Kasumi-1 (cell line): ENCODE measurements at places on chromosomes 16 and 17.
A peak's percentile ranks its signal among the peaks of the same experiment; 100 is the strongest.

GRCh38 chr17:5194346-5194745 lies 2.7 kb upstream of the ZNF594 start:
- DNase-seq = no peak

DNA sequence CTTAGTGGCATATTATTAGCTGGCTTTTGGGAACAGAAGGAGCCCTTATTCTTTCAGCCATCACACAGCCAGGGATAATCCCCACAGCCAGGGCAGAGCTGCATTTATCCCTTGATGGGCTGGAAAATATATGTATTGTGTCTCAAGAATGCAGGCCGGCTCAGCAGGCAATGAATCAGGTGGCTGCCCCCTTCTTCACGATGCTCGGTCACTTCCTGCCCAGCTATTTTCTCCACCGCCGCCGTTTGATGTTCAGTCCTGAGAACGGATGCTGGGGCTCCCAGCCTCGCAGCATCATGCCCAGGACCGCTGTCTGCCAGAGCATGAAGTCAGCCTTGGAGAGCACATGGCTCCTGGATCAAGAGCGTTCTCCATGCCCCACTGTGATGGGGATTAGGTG lies 4.3 kb upstream of the MYH3 start:
- DNase-seq = no peak

DNA sequence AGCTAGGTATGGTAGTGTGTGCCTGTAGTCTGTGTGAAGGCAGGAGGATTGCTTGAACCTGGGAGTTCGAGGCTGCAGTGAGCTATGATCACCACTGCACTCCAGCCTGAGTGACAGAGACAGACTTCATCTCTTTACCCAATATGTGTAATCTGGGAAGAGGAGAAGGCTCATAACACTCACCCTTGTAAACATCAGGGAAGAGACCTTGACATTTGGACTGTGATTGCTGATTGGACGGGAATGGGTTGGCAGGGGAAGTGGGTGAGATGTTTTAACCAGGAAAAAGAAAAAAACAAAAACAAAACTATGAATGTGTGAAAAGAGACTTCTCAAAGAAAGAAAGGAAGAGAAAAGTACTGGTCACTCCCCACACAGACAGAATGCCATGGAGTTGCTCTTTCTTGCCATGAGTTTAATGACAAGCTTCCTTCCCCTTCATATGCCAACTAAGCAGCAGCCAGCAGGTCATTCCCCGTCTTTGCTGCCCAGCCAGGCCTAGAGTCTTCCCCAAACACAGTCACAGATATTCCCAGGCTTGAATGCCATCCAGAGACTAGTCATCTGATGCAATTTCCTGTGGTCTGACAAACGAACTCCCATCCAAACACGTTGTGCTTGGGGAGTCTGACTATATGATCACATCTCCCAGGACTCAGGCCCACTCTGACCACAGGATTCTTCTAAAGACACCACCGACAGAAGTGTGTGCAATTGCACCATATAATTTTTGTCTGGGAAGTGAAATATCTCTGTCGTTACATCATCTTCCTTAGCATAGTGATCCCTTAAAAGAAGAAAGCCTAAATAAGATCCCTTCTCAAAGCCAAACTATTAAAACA lies 3.6 kb upstream of the XAF1 start:
- peak; percentile 62 for DNase-seq

GRCh38 chr16:17013038-17013437 lies 457.7 kb downstream of the XYLT1 start:
- no peak for DNase-seq

- DNase-seq = no peak
These were observed 99.4 kb downstream of the CYLD start for GRCh38 chr16:50841081-50841886.

DNA sequence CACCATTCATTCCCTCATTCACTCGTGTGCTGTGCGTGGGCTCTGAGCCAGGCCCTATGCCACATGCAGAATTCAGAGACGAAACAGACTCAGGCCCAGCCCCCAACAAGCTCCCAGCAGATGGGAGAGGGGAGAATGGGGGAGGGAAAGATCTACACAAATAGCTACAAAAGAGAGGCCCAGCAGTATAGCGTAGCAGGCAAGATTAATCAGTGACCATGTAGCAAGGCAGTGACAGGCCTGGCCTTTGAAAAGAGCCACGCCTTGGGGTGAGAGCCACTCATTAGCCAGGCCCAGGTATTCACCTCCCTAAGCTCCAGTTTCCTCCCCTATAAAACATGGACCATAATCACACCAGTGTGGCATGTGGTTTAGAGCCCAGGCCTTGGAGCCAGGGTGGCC lies 16.4 kb upstream of the KRT19 start:
- DNase-seq = no peak

- no peak for DNase-seq
These were observed 16.4 kb downstream of the TELO2 start for GRCh38 chr16:1509307-1510221.

DNA sequence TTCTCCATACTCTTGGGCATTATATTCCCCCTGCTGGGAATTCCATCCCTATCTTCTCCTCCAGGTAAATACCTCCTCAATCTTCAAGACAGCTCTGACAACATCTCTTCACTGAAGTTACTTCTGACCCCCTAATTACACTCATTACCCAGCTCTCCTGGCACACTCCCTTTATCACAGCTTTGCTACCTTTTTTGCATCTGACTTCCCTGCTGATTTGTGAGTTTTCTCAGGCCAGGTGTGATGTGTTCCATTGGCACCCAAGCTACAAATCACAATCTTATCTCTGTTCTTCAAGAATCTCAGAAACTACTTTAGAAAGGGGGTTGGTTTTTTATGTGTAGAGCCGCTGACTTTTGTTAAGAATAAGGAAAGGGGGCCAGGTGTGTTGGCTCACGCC lies 14.0 kb downstream of the CLEC19A start:
- DNase-seq = no peak

DNA sequence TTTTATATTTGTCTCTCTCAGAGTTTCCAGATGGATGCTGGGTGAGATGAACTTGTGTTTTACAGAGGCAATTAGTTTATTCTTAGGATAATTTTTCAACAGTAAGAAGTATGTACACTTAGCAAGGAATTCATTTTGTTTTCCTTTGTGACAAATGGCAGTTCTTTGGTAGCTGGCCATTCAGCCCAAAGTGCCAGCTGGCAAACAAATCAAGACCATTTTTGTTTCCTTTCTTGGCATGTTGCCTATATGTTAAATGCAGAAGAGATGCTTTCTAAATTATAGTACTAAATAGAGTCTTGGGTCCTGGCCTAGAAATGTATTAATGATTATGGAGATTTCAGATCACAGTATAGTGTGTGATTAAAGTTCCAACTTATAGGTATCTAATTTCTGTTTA lies 337.1 kb downstream of the CNTNAP4 start:
- DNase-seq = no peak

DNA sequence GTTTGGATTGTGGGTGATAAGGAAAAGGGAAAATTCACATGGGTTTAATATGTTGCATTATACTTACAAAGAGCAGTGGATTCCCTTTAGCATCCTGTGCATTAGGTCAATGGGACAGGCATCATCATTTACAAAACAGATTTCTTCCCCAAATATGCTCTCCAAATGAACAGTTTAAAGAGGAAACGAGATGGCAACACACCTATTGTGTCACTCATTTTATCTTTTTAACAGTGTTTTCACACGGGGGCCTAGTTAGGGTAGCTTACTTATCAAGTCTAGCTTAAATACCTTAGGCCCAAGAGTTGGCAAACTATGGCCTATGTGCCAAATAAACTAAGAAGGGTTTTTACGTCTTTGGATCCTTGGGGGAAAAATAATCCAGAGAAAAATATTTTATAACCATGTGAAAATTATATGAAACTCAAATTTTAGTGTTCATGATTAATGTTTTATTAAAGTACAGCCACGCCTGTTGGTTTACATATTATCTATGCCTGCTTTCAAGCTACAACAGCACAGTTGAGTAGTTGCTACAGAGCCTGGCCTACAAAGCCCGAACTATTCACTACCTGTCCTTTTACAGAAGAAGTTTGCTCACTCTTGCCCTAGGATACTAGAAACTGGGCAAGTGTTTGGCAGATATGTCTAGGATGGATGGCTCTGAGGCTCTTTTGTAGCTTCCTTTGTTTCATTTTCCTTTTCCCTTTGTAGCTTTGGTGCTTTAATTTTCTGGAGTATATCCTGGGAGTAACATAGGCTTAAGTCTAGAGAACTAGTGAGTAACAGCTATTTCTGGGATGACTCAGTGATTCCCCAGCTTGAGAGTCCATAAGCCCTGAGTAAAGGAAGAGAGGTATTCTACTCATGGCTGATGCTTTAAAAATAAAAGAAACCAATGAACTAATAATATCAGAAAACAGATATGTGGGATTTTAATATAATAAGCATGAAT lies 12.4 kb downstream of the NUP93 start:
- DNase-seq = no peak

GRCh38 chr17:77189148-77189547 lies 48.4 kb downstream of the SEC14L1 start:
- DNase-seq = no peak

DNA sequence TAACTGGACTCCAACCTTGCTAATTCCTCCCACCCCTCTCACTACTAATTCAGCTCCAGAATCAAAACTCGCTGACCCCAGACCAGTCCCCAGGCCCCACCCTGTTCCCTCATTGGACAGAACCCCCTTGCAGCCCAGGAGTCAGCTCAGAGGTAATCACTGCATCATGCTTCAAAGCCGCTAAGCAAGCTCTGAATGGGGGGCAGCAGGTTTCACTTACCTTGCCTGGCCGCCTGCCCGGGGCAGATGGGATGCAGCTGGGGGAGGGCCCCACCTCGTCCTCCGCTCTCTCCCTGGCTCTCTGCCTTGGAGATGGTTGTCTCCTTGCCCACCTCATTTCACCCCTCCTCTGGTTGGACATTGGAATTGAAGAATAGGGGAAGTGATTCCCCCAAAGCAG lies 4.8 kb upstream of the NGFR start:
- no peak for DNase-seq

- no peak for DNase-seq
These were observed 1024.9 kb downstream of the KCNJ18 start for GRCh38 chr17:22717211-22717610.

- DNase-seq = peak; percentile 54
These were observed at the start of gene MSL1 for GRCh38 chr17:40121181-40122135. Gene MSL1, plus strand, starts transcription at chr17:40121971. Its CDS starts 642 bp downstream, at chr17:40122613.

DNA sequence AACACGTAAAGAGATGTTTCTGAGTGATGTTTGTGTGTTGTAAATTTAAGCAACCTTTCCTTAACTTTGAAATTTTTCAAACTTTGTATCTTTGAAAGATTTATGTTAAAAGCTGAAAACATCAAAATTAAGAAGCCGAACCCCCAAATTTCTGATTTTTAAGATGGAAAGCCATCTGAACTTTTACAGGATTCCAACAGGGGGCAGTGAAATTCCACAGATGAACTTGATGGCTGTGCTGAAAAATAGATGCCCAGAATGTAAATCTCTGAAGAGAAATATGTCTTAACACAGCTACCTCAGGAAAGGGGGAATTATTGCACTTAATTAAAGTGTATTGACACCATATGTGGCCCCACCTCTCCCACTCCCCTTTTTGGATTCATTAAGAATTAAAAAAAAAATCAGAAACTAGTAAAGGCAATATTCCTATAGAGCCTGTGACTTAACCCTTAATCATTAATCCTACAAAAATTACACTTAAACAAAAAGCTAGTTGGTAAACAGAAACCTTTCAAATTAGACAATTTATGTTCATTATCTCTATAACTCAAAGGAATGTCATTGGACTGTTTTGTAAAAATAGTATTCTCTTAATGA lies 597.9 kb downstream of the KCNJ2 start:
- peak; percentile 67 for DNase-seq

DNA sequence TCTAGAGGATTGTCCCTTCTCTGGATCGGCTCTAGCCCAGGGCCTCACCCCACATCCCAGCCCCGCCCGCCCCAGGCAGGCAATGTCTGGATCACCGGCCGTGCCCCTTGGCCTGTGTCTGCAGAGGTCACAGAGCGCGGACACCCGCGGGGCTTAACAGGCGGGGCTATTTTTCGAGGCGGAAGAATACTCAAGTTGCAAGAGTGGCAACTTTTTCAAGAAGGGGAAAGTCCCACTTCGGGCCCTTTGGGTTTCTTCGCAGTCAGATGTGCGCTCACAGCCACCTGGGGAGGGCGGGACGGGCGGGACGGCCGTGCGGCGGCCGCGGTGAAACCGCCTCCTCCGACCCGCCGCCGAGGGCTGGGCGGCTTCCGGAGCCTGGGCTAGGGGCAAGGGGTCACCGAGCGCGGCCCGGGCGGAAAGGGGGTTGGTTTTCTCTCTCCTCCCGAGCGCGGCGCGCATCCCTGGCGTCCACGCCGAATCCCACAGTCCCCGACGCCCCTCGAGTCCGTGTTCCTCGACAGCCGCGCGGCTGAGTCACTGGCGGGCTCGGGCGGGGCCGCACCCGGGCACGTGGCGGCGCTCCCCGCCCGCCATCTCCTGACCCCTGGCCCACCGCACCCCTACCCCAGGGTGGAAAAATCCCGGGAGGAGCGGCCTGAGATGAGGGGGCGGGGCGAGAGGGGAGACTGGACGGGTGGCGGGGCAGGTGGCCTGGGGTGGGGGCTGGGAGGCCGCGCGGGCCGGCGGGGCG lies 1.2 kb upstream of the PFN1 start:
- DNase-seq = peak; percentile 23

- no peak for DNase-seq
These were observed 34.8 kb upstream of the XYLT2 start for GRCh38 chr17:50311112-50311460.

DNA sequence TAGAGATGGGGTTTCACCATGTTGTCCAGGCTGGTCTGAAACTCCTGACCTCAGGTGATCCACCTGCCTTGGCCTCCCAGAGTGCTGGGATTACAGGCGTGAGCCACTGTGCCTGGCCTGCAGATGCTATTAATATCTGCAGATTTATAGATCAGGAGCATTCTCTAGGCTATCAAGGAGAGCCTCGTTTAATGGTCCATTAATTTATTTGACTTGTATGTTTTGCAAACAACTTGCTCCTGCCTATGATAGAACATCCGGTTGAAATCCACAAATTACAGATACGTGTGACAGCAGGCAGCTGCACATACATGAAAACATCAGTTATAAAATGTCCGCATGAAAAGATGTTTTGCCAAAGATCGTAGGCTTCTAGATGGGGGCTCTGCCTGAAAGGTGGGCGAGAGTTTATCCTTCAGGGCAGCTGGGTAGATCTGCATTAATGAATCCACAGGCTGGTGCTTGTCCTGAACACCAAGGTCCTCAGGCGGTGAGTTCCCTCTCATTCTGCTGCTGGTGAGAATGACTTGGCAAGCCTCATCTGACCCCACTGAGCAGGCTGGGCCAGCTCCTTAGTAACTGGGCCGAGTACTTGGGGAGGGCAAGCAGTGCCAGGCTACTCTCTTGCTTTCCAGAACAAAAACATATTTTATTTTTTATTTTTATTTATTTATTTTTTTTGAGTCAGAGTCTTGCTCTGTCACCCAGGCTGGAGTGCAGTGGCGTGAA lies 37.1 kb upstream of the MGAT5B start:
- no peak for DNase-seq

- DNase-seq = no peak
These were observed 22.8 kb upstream of the ACSM2B start for GRCh38 chr16:20598832-20599469.

DNA sequence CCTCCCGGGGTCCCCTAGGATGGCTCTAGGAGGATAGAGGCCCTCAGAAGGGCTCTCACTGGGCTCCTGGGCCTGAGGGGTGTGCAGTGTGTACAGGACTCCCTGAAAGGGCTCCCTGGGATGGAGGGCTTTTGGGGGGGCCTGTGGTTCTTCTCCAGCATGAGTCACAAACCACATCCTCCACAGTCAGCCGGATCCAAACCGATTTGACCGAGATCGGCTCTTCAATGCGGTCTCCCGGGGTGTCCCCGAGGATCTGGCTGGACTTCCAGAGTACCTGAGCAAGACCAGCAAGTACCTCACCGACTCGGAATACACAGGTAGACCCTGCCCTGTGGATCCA lies 4.5 kb downstream of the TRPV2 start:
- DNase-seq = no peak

GRCh38 chr17:28662527-28662829 lies 473 bp downstream of the SUPT6H start:
- DNase-seq = no peak
